Gastroesophageal sphincter (tissue), 4 donors: ENCODE measurements at places on chromosomes 1 and 21.

GRCh38 chr1:5333291-5333690 lies 658.9 kb downstream of the NPHP4 start:
- H3K4me1 ChIP-seq, result no peaks in the 10 kb centered on the region
- no peaks in the 10 kb centered on the region for H3K36me3 ChIP-seq
- peaks cover 32% of the 10 kb centered on the region for H3K27me3 ChIP-seq
- no peak for ATAC-seq
- no peak overlapping the region for H3K4me3 ChIP-seq
- H3K27ac ChIP-seq, result no peak overlapping the region

GRCh38 chr1:105204836-105205371 lies 1455.2 kb downstream of the AMY1C start:
- ATAC-seq, result no peak
- no peaks in the 10 kb centered on the region for H3K27me3 ChIP-seq
- no peaks in the 10 kb centered on the region for H3K36me3 ChIP-seq

DNA sequence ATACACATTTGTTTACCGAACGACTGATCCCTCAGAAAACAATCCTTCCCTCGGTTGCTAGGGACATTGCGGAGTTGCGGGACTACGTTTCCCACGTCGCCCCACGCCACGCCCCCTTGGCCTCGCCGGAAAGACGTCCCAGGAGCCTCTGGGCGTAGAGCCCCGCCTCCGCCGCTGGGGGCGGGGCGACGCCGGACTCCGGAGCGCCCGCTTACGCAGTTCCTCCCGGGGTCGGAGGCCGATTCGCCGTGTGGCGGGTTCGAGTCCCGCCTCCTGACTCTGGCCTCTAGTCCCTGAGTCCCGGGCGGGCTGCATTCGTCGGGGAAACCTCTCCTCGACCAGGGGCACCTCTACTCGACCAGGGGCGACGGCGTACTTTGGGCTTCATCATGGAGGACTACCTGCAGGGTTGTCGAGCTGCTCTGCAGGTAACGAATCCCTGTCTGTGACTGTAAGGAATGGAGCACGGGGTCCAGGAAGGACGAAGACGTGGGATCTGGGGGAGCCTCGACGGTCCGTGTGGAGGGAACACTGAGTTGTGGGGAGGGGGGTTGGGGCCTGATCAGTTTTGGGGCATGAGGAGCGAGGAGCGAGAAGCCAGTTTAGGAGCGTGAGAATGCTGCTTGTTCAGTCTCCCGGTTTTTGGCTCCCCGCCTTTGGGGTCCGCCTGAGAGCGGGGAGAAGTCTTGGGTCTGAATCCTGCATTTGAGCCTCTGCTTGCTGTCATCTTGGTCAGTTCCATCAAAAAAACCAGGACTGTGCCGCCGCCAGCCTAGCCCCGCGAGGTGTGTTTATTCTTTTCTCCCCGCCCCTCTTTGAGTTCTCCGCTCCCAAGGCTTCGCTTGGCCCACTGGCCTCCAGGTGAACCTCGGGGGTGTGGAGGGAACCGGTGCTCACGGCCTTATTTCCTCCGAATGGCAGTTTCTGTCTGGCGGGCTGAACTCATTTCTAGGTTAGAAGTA lies at the start of gene PRUNE1:
Gene PRUNE1 (plus strand): TSS at position 206 of the 962 bp plus-strand sequence. CDS start 184 bp downstream, at position 390.
- peaks cover 8% of the 10 kb centered on the region for H3K36me3 ChIP-seq
- peak within 1 kb of the TSS; percentile 78 for H3K4me3 ChIP-seq
- H3K27me3 ChIP-seq, result no peaks in the 10 kb centered on the region
- peak within 1 kb of the TSS; percentile 48 for H3K27ac ChIP-seq
- peak; percentile 93 for ATAC-seq

GRCh38 chr1:241638909-241639622 lies 1.1 kb downstream of the CHML start:
- peak overlapping the region; percentile 75 for H3K4me3 ChIP-seq
- no peaks in the 10 kb centered on the region for H3K27me3 ChIP-seq
- no peak for ATAC-seq

- no peaks in the 10 kb centered on the region for H3K27me3 ChIP-seq
- H3K4me1 ChIP-seq, result peaks cover 68% of the 10 kb centered on the region
- peaks cover 49% of the 10 kb centered on the region for H3K36me3 ChIP-seq
- ATAC-seq, result peak; percentile 85
- peak overlapping the region; percentile 41 for H3K4me3 ChIP-seq
- H3K27ac ChIP-seq, result peak overlapping the region; percentile 89
Observed at GRCh38 chr1:202131956-202132821, 9.5 kb downstream of the GPR37L1 start.

- no peaks in the 10 kb centered on the region for H3K36me3 ChIP-seq
- no peak for ATAC-seq
- H3K27ac ChIP-seq, result no peak overlapping the region
- H3K4me3 ChIP-seq, result no peak overlapping the region
Observed at GRCh38 chr1:105894006-105894405, 1162.5 kb upstream of the PRMT6 start.

DNA sequence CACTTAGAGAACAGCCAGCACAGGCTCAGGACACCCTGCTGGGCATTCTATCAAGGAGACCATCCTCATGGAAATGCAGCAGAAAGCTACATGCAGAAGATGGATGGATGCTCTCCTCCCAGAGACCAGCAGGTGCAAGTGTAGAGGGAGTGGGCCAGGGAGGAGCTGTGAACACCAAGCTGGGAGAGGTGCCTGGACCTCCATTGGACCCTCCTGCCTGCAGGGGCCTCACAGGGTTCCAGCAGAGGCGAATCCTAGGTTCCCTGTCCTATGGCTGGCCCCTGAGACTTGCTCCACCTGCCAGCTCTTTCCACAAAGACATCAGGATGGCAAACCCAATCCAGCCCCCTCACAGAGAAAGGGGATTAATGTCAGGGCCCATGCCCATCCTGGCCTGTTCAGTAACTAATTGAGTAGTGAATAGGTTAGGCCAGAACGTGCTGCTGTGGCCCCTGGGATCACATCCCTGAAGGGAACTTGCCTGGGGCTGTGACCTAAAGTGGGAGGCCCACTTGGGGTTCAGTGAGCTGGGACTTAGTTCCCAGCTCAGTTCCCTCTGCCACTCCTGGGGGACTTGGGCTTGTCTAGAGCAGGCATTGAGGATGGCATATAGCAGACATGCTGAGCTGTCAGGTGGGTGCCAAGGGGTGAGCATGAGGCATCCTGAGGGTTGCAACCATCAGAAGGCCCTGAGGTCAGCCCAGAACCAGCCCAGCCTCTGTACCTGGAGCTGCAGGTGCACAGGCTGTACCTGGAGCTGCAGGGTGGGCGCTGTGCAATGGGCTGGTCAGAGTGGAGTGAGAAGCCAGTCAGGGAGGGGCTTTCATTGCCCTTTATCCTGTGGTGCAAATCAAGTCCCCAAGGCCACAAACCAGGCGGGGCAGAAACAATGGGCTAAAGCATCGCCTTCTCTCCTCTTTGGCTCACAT lies 22.9 kb upstream of the ZNF678 start:
- H3K4me3 ChIP-seq, result no peak overlapping the region
- H3K27ac ChIP-seq, result no peak overlapping the region
- no peak for ATAC-seq

DNA sequence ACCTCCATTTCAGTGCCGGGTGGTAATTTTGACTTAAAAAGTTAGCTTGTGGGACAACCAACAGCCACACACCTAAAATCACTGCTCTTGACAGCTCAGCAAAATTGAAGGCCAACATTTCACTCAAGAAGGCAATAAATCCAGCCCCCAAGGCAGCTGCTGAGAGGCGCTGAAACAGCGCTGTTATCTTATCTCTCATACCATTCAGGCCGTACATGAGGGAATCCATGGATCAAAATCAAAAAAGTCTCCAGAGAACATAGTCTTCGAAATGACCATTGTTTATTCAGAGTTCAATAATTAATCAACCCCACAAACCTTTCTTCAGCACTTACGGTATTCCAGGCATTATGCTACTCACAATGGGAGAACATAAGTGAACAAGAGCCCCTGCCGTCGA lies 38.5 kb downstream of the ZBTB18 start:
- no peak overlapping the region for H3K4me3 ChIP-seq
- ATAC-seq, result no peak
- no peaks in the 10 kb centered on the region for H3K4me1 ChIP-seq
- no peak overlapping the region for H3K27ac ChIP-seq
- no peaks in the 10 kb centered on the region for H3K27me3 ChIP-seq

- H3K4me1 ChIP-seq, result no peaks in the 10 kb centered on the region
- no peak for ATAC-seq
- H3K27me3 ChIP-seq, result no peaks in the 10 kb centered on the region
- no peak overlapping the region for H3K4me3 ChIP-seq
- no peaks in the 10 kb centered on the region for H3K36me3 ChIP-seq
Observed at GRCh38 chr1:145702826-145703225, 4.3 kb downstream of the PDZK1 start.

GRCh38 chr1:10796029-10796944 lies at the start of gene CASZ1:
Gene CASZ1 (minus strand): TSS chr1:10796646. CDS start chr1:10693889, 102,757 bp downstream.
- H3K4me1 ChIP-seq, result peaks cover 5% of the 10 kb centered on the region
- H3K27ac ChIP-seq, result peak within 1 kb of the TSS; percentile 78

DNA sequence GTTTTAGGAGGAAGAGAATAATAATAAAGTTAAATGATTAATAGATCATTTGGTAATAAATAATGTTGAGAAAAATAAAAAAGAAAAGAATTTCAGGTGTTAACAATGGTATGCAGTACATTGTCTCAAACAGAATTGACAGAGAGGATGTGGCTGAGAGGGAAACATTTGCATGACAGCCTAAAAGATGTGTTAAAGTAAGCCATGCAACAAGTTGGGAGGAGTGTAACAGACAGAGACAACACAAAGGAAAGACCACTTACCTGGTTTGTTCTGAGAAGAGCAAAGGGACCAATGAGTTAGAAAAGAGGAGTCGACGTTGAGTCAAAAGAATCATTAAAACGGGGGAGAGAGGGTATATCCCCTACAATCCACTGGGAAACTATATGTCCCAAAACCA lies 814.0 kb downstream of the KCNT2 start:
- no peaks in the 10 kb centered on the region for H3K27me3 ChIP-seq
- H3K36me3 ChIP-seq, result no peaks in the 10 kb centered on the region
- H3K4me1 ChIP-seq, result no peaks in the 10 kb centered on the region
- no peak overlapping the region for H3K27ac ChIP-seq
- ATAC-seq, result no peak

DNA sequence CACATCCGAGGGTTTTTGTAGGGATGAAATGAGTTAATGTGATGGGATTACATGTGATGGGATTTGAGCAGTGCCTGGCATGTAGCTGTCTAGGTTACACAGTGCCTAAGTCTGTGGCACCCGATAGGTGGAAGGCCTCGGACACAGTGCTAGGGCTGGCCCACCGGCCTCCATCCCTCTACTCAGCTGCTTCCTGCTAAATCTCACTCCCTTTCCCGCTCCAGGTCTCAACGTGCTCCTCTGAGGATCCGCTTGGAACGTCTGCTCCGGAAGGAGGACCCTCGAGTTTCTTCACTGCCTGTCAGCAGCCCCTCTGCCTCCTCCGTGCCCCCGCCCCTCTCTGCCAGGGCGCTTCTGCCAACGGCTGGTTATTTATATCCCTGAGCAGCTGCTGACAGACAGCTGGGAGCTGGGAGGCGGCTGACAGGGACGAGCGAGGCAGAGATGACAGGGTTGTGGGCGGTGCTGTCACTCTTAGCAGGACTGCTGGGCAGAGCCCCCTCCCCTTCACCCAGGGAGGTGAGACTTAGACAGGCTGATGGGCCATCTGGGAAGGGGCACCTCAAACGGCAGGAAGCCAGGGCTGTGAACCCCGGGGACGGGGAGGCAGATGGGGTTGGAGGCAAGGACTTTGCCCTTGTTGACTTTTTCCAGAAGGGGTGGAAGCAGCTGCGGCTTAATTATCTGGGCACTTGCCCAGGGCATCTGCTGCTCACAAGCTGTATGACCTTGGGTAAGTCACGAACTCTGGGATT lies 26.6 kb upstream of the LRRN2 start:
- H3K27me3 ChIP-seq, result peaks cover 33% of the 10 kb centered on the region
- H3K27ac ChIP-seq, result no peak overlapping the region
- no peak for ATAC-seq

- ATAC-seq, result no peak
- H3K4me3 ChIP-seq, result peak overlapping the region; percentile 75
- no peaks in the 10 kb centered on the region for H3K27me3 ChIP-seq
- no peaks in the 10 kb centered on the region for H3K36me3 ChIP-seq
- H3K4me1 ChIP-seq, result peaks cover 60% of the 10 kb centered on the region
Observed at GRCh38 chr1:27154469-27154990, 395 bp downstream of the SLC9A1 start.

GRCh38 chr1:101444873-101445618 lies 208.2 kb downstream of the S1PR1 start:
- no peak overlapping the region for H3K27ac ChIP-seq
- no peaks in the 10 kb centered on the region for H3K36me3 ChIP-seq

- peaks cover 40% of the 10 kb centered on the region for H3K27me3 ChIP-seq
- no peaks in the 10 kb centered on the region for H3K4me1 ChIP-seq
- H3K36me3 ChIP-seq, result no peaks in the 10 kb centered on the region
- no peak overlapping the region for H3K27ac ChIP-seq
Observed at GRCh38 chr1:17903386-17903785, 148.3 kb downstream of the ACTL8 start.

DNA sequence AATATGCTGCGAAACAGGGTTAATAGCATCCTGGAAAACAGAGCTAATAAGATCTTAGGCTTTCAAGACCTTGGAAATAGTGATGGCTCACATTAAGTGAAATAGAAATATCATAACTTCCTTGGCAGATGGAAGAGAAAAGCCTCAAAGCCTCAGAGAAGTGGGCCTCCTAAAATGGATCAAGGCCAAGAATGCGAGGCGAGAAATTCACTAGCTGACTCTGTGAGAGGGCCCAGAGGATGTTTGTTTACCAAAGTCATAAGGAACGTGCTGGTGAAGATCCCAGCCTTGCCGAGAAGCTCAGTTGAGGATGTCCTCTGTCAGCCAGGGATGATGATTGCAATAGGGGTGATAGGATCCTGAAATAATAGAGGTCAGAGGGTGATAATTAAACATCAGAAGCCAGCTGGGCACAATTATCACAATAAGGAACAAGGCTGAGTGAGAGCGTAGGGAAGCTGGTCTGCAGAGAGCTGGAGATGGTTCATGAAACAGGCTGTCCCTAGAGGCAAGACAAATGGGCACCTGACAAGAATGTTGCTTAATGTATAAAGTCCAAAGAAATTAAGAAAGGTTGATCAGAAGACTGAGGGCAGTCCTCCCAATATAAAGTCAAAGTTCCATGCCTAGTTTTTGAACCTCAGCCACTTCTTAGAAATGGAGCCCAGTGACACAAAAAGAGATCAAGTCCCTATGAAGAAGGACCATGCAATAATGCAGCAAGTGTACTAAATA lies 101.7 kb upstream of the COG2 start:
- no peaks in the 10 kb centered on the region for H3K36me3 ChIP-seq
- peaks cover 19% of the 10 kb centered on the region for H3K27me3 ChIP-seq
- no peak overlapping the region for H3K4me3 ChIP-seq
- no peak overlapping the region for H3K27ac ChIP-seq
- ATAC-seq, result no peak
- H3K4me1 ChIP-seq, result no peaks in the 10 kb centered on the region
